ENCODE measurements at places on chromosomes 5 and 9.

DNA sequence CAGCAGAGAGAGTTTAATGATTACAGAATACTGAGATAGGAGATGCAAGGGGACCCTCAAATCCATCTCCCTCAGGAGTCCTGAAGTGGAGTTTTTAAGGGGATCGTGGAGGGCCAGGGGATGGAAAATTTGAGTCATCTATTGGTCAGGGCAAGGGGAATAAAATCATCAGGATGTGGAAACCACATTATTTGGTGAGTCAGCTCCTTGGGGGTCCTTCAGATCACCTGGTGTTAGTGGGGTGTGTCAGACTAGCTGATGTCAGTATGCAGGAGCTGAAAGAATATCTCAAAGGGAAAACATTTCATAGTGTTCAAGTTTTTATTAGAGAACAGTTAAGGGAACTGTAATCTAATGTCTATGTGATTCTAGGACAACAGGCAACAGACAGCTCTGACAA lies 183.0 kb upstream of the FTMT start:
- no peak for DNase-seq

GRCh38 chr5:2886531-2886930 lies 135.1 kb upstream of the IRX2 start:
- DNase-seq: no peak

DNA sequence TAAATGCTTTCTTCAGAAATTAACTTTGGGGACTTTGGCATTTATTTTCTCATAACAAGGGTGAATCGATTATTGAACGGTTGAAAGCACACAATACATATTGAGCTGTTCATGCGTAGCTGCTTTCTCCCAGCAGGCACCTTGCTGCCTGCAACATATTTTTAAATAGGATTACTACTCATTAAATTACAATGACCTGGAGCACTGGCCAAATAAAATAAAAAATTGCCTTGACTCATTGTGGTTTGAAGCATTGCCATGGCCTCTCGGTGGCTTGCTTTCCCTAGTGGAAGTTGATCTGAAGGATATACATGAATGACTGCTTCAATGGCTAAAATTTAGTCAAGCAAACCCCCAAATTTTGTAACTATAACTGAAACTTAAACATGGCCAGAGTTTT lies 181.6 kb upstream of the NUDT12 start:
- DNase-seq: no peak

- no peak for DNase-seq
Measured at GRCh38 chr9:137278061-137278701, 655 bp downstream of the TOR4A start.

DNA sequence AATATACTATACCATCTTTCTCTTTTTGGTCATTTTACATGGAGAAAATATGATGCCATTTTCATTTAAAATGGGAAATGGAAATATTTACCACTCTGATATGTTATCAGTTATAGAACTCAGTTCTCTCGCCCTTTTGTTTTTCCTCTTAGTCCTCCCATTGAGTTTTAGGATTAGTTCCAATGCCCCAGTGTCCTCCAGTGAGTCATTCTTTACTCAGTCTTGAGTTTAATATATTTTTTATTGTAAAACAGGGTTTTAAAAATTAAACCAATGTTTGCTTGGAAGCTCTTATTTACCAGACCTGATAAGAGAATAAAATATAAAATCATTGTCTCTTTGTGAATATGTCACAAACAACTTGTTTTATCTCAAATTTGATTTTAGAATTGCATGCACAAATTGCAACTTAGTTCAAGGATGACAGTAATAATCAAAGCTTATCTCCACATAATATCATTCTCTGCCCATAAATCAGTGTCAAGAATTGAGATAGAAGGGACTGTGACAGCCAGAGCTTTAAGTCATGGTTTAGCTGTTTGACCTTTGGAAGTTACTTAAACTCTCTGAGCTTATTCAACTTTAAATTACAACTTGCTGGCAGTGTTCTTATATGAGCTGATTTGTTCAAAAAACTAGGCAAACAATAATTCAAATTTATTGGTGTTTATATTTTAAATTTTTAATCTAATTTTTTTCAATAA lies 166.4 kb downstream of the PAM start:
- no peak for DNase-seq

GRCh38 chr5:10655161-10655971 lies 91.5 kb downstream of the ANKRD33B start:
- DNase-seq: no peak

DNA sequence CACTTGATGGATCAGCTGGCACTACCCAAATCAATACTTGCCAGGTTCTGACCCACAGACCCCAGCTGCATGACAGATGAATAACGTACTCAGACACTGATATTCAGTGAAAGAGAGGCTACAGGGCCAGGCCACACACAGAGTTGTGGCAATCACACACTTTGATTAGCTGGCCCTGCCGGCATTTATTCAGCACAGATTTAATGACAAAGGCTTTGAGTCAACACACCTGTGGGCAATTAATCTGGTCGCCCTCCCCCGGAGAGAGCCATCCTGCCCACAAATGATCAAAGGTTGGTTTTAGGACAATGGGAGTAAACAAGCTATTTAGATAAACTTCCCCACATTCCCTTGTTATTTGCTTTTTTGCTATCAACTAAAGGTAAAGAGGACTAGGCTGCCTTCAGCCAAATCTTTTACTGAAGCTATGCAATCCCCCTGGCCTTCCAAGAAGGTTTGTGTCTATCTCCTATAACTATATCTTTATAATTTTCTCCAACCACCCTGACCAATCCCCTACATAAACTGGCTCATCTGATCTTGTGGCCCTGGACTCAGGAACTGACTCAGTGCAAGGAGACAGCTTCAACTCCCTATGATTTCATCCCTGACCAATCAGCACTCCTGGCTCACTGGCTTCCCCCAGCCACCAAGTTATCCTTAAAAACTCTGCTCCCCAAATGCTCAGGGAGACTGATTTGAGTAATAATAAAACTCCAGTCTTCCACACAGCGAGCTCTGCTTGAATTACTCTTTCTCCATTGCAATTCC lies 12.7 kb upstream of the TRIM32 start:
- no peak for DNase-seq

GRCh38 chr9:138097501-138097991 lies 220.0 kb downstream of the CACNA1B start:
- no peak for DNase-seq

- no peak for DNase-seq
Measured at GRCh38 chr9:109276469-109277440, 44.1 kb downstream of the EPB41L4B start.

DNA sequence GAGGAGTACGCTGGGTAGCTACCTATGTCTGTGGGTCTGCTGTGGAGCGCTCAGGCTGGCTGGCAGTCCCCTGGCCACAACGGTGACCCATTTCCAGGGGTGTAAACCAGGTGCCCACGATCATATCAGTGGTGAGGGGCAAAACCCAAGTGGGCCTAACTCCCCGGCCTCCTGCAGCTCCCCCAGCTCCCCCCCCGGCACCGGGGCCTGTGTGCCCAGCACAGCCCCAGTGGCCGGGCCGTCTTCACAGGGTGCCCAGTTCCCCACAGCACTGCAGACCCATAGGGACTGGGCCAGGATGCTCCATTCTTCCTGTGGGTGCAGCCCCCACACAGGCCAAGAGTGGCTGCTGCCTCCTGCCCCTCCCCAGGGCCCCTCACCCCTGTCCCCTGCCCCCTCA lies 958 bp upstream of the LCN8 start:
- no peak for DNase-seq

- no peak for DNase-seq
Measured at GRCh38 chr5:2489306-2489705, 262.2 kb downstream of the IRX2 start.

DNA sequence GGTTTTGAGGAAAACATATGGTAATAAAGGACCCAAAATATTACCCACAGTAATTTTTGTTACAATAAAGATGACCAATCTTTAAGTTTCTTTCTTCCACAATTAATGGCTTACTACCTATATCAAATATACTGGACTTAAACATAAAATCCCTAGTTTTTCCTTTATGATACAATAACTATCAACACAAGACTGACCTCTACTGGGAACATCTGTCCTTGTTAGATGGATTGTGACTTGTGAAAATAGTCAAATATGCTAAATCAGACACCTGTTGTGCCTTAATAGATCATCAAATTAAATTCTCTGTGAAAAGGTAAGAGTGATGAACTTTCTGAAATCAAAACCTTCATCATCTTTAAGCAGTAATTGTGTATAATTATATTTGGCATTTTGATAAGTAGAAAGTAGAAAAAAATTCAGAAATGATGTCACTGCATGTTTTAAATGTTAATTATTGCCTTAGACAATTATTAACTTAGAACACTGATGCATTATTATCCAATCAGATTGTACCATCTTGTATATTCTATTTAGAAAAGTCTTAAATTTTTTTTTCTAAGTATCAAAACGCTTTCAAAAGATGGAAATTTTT lies 113.6 kb downstream of the DEPDC1B start:
- DNase-seq: no peak

DNA sequence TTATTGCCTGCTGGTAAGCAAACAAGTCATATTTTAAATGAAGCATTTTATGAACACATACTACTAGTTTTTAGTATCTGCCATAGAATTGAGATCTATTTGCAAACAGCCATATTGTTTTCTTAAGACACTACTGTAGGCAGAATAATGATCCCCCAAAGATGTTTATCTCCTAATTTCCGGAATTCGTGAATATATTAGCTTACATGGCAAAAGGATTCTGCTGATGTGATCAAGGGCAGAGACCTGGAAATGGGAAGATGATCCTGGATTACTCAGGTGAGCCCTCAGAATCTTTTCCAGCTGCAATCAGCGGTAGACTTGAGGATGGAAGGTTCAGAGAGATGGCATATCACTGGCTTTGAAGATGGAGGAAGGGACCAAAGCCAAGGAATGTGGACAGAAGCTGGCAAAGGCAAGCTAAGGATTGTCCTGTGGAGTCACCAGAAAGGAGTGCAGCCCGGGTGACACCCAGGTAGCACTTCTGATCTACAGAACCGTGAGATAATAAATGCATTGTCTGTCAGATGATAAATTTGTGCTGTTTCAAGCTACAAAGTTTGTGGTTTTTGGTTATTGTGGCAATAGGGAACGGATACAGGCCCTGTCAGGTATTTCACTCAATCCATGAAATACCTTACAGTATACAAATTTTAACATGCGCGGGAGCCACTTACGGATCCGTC lies 1.0 kb upstream of the ERCC6L2 start:
- no peak for DNase-seq

DNA sequence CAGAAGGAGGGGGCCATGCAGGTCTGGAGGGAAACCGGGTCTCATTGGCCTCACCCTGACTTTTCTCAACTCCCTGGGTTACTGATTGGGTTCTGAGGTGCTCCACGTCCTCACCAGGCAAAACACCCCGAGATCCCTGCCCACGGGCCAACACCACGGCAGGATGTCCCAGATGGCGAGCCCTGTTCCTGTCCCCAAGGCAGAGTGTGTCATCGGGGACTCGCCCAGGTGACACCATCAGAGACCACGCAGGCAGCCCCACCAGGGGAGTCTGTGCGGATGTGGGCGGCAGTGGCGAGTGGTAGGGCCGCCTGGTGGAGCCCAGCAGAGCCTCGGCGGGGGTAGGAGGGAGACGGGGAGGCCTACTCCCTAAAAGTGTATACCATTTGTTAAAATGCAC lies 59.0 kb upstream of the UBAC1 start:
- DNase-seq: no peak

GRCh38 chr9:33473643-33474352 lies at the start of gene NOL6:
Gene NOL6 (minus strand): TSS chr9:33473924. CDS start chr9:33473842, 82 bp downstream.
- DNase-seq: peak; percentile 98

DNA sequence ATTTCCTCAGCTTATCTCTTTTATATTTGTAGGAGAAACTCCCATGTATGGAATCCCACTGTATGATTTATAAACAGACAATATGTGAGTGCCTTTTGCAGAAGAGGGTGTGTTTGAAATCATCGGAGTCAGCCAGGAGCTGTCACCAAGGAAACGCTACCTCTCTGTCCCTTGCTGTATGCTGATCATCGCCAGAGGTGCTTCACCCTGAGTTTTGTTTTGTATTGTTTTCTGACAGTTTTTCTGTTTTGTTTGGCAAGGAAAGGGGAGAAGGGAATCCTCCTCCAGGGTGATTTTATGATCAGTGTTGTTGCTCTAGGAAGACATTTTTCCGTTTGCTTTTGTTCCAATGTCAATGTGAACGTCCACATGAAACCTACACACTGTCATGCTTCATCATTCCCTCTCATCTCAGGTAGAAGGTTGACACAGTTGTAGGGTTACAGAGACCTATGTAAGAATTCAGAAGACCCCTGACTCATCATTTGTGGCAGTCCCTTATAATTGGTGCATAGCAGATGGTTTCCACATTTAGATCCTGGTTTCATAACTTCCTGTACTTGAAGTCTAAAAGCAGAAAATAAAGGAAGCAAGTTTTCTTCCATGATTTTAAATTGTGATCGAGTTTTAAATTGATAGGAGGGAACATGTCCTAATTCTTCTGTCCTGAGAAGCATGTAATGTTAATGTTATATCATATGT lies 18.0 kb upstream of the CTSL start:
- no peak for DNase-seq

- DNase-seq: no peak
Measured at GRCh38 chr5:15594977-15595568, 95.1 kb downstream of the FBXL7 start.

- no peak for DNase-seq
Measured at GRCh38 chr5:139110526-139111168, 87.5 kb downstream of the SIL1 start.

Data from NCI-H1436 treated with DMSO at 0.1 percent for 48 hours (cell line).